CD4-positive, alpha-beta T cell treated with Interleukin-10 for 1 hour (primary cell): ENCODE measurements at places on chromosomes 12 and 14.

DNA sequence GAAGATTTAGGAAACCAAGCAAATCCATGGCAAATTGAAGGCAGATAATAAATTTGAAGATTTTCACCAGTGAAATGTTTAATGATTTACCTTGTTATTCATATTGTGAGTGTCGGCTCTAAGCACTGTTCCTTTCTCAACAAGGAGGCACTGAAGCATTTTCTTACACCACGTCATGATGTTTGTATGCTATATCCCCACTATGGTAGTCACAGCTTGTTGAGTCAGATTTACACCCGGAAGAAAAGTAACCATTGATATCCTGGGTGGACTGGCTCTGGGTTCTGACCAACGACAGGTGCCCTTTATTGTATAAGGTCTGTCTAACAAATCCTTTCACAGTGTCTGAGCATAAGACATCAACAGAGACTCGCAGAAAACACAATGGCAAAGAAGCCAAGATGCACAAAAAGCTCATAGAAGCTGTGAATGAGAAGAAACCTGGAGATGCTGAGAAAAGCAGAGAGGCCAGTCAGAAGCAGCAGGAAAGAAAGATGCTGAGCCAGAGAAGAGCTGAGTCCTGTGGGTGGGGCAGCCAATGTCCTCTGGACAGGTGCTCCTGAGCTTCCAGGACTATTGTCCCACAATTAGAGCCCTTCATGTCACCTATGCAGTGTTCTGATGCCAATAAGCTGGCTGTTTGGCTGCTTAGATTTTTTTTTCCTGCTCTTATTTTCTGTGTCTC is 49.7 kb upstream of the ARHGAP5 start:
- DNase-seq: no peak

DNA sequence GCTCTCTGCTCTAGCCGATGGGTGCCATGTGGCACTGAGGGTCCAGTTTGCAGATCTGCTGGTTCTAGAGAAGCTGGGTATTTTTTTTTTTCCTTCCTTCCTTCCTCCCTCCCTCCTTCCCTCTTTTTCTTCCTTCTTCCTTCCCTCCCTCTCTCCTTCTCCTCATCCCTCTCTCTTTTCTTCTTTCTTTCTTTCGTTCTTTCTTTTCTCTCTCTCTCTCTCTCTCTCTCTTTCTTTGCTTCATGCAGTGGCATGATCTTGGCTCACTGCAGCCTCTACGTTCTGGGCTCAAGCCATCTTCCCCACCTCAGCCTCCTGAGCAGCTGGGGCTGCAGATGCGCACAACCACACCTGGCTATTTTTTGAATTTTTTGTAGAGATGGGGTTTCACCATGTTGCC is 2.7 kb upstream of the BCL7A start:
- DNase-seq: no peak

- no peak for DNase-seq
These were observed 34.4 kb upstream of the MANSC4 start for GRCh38 chr12:27814411-27814810.

DNA sequence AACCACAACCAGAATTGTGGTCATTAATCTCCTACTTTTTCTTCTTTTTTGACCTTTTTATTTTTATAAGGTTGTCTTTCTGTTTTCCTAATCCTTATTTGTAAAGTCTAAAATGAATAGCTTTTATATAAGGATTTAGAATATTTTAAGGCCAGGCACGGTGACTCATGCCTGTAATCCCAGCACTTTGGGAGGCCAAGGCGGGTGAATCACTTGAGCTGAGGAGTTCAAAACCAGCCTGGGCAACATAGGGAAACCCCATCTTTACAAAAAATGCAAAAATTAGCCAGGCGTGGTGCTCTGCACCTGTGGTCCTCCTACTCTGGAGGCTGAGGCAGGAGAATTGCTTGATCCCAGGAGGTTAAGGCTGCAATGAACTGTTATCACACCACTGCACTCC is 55.1 kb downstream of the IFT81 start:
- DNase-seq: no peak

DNA sequence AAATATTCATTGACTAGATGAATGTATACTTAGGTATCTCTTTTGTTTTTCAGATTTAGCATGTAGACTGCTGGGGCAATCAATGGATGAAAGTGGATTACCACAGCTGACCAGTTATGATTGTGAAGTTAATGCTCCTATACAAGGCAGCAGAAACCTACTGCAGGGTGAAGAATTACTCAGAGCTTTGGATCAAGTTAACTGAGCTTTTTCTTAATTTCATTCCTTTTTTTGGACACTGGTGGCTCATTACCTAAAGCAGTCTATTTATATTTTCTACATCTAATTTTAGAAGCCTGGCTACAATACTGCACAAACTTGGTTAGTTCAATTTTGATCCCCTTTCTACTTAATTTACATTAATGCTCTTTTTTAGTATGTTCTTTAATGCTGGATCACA is 15.3 kb upstream of the SNAPC1 start:
- DNase-seq: no peak

GRCh38 chr12:113537751-113538087 is 66.0 kb upstream of the LHX5 start:
- DNase-seq: no peak

- DNase-seq: no peak
These were observed 678.5 kb upstream of the TBX3 start for GRCh38 chr12:115362339-115362976.

- DNase-seq: no peak
These were observed 222.3 kb downstream of the ALG10 start for GRCh38 chr12:34244608-34245007.

DNA sequence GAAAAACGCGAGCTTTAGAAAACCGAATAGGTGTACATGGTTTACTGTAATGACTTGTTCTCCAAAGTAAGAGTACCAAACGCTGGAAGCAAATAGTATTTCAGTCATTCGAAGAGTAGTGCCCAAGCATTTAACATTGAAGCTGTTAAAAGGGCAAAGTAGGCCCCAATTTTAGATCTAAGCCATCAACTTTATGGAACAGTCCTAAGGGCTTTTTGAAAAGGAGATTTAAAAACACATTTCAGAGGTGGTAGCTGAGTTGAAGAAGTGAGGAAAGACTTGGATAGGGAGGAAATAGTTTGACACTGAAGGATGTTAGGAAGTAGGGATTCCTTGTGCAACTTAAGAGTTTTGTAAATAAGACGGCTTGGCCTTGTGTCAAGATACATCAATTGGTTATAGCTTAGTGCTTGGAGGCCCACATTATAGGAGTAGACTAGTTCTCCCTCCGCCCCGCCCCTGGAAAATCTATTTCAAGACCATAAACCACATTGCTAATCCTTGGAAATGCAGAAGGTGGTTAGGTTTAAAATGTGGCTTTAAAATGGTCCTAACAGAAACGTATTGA is 783 bp upstream of the TUBA1B start:
- DNase-seq: no peak

DNA sequence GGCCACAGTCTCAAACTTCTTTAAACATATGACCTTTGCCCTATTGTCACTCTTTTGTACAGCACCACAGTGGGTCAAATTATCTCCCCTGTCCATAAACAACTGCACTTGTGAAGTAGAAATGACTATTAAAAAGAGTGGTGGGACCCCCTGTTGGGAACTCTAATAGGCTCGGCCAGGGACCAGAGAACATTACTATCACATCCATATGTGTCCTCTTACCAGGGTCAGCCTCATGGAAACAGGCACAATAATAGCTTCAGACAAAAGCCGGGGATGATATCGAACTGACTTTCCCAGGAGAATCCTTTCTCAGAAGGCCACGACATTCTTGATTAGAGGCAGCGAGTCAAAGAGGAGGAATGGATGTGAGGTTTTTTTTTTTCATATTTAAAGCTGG is 96.6 kb downstream of the NKX2-1 start:
- no peak for DNase-seq

DNA sequence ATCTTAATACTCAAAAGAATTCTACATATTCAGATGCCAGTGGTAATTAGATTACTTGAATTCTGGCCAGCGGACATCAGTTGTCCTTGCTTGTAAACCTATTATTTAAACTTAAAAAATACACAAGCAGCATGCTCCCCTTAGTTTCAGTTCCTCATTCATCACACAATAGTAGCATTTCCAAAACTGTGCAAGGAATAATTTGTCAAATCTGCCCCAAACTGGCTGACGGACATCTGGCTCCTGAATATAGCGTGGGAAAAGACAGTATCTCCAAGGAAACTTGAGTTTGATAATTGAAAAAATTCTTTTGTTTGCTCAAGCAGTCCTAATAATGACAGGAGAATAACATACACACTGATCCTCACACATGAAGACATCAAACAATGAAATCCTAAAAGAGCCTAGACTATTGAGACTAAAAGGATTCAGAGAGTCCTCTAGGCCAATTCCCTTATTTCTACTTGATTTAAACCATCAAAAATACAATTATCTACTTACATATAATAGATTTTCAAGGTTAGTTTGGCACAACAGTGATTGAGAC is 90.4 kb downstream of the KIF21A start:
- no peak for DNase-seq

- DNase-seq: no peak
These were observed 98.5 kb downstream of the KLHL28 start for GRCh38 chr14:44863271-44863670.

DNA sequence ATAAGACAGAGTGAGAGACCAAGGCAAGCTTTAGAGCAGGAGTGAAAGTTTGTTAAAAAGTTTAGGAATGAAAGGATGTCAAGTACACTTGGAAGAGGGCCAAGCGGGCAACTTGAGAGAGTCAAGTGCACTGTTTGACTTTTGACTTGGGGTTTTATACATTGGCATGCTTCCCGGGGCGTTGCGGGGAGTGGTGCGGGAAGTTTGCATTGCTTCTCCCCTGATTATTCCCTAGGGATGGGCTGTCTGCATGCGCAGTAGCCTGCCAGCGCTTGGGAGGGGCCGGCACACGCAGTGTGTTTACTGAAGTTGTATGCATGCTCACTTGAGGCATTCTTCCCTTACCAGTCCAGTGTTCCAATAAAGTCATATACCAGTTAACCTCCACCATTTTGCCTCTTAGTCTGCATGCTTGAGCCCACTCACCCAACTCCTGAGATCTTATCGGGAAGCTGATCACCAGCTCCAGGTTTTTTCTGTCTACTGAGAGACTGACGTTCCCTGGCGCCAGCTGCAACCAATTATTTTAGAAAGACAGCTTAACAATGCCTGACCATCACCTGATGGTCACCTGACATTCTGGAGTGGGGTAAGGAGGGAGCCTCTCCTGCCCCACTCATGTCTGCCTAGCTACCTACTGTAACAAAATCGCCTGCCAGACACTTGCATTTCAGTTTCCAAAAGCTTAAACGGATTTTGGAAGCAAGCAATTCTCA is 53.2 kb downstream of the DACT1 start:
- DNase-seq: no peak

DNA sequence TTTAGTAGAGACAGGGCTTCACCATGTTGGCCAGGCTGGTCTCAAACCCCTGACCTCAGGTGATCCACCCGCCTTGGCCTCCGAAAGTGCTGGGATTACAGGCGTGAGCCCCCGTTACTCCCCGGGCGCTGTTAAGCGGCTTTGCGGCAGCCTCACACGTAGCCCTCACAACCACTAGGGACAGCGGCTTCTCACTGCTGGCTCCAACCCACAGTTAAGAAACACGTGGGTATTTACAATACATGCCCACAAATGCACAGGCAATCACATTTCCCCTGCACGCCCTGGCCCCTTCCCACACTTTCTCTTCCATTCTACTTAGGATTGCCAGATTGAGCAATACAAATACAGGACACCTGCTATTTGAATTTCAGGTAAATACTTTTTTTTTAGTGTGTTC is 37.0 kb upstream of the EIF5 start:
- no peak for DNase-seq

DNA sequence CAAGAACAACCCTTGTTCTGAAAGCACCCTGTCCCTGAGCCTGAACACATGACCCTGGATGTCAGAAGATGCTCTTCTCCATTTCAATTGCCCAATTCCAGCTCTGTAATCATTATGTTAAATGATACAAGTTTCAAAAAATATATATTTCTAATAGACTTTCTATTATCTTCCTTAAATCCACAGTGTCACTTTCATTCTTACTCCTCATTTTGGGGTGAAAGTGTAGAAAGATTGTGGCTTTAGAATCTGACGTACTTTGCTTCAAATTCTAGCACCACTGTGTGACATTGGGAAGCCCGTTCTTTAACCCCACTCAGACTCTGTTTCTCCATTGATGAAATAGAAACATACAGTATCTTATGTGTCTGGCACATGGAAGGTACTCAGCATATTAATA is 83.2 kb downstream of the ETV6 start:
- DNase-seq: no peak

DNA sequence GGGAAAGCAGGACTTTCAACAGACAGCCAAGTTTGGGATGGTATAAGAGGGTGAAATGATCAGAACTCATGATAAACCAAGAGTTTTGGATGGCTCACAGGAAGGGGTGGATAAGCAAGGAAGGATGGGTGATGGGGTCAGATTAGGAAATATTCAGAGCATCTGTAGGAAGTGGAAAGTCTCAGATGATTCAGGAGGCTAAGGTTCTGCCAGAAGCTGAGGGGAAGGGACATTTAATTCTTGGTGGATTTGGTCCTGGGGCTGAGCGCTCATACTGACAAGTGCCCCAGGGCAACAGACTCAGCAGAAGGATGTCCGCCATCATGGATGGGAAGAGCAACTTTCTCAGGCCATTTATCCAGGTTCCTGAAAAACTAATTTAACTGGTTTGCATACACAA is 28.4 kb upstream of the BDKRB2 start:
- no peak for DNase-seq

- DNase-seq: no peak
These were observed 25.6 kb downstream of the SYNE3 start for GRCh38 chr14:95490727-95491451.
